ENCODE measurements at places on chromosomes 11 and 22.

- no peak for DNase-seq
Measured at GRCh38 chr11:80503990-80504389, 1063.2 kb upstream of the TENM4 start.

DNA sequence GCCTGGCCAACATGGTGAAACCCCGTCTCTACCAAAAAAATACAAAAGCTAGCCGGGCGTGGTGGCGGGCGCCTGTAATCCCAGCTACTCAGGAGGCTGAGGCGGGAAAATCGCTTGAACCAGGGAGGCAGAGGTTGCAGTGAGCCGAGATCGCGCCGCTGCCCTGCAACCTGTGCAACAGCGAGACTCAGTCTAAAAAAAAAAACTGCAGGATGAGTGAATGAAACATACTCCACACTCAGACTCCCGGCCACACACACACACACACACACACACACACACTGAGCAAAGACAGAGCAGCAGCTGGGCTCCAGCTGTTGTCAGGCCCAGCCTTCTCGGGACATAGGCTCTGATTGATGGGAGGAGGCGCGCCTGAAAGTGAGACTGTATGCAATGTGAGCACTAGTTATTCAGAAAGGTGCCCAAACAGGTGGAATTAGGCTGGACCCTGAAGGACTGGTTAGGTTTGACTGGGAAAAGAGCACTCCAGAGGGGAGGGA lies 1.5 kb upstream of the PLEKHA7 start:
- no peak for DNase-seq

GRCh38 chr11:72229336-72229924 lies 4.9 kb downstream of the INPPL1 start:
- no peak for DNase-seq

DNA sequence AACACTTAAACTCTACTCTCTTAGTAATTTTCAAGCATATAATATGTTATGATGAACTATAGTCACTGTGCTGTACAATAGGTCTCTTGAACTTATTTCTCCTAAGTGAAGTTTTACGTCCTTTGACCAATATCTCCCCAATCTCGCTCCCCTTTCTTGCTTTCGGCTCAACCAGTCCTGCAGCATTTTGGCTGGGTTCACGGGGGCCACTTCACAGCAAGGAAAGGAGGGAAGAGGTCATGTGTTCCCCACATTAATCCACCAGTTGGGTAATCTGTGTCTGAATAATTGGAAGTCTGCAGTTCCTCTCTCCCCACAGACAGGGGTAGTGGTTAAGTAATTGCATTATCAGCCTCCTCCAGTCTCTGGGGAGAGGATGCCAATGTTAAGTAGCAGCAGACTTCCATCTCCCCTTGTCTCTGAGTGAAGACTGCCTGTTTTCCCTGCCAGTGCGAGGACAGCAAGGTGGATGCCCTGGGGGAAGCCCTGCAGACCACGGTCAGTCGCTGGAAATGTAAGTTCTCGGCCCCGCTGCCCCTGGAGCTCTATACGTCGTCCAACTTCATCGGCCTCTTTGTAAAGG lies 59.2 kb upstream of the CRTAM start:
- DNase-seq = no peak

DNA sequence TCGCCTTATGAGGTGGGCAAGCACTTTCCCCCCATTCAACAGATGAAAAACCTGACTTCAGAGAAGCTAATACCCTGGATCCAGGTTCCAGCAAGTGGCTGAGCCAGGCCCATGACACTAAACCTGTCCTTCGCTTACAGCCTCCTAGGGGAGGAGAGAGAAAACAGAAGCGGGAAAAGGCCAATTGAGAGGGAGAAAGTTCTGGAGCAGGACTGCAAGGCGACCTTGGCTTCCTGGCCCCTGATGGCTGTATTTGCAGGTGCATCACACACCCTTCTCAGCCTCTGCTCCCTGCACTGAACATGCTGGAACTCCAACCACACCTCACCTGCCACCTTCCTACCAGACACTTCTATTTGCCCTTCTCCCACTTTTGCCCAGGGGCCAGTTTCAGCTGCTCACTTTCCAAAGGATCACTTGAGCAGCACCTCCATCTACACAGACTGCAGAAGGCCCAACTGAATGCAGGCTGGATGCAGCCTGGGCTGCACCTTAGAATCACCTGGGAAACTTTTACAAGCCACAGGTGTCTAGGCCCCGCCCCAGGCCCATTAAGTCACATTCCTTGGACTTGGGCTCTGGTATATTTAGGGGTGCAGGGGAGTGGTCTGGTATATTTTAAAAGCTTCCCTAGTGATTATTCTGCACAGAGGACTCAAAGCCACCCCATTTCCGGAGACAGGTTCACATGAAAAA lies 14.3 kb upstream of the ADA2 start:
- no peak for DNase-seq

DNA sequence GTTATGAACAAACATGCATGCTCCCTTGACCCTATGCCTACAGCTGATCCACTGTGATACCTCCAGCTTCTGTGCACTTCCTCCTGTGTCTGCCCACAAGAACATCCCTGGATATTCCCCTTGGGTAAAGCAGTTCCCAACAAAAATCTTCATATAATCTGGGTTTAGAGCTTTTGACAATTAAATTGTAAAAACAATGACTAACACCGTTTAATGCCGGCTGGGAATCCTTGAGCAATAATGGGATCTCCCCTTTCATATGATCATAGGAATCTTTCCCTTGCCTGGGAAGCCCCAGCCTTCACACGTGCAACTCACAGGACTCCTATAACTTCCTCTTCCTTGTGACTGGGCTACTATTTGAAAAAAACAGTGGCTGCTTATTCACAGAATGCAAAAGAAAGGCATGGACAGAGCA lies 6.3 kb upstream of the ZC3H12C start:
- DNase-seq = no peak

GRCh38 chr11:2796508-2797113 lies 89.0 kb downstream of the CDKN1C start:
- DNase-seq = no peak

DNA sequence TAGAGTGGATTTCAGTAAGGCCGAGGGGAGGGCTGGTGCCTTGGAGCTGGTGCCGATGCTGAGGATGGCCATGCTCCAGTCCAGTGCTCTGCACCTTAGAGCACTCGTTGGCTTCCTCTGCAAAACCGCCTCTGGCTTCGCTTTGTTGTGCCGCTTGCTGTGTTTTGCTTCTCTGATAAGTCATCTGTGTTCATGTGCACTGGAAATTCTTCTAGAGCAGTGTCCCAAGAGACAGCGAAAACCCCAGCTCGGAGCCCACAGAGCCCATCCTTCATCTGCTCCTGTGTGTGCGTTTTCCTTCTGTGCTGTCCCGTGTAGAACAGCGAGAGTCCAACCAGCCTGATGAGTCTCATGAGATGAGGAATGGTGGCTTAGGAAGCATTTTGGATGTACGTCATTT lies 12.1 kb downstream of the FAM118A start:
- DNase-seq = no peak

GRCh38 chr22:42949159-42949558 lies 65.8 kb downstream of the PACSIN2 start:
- no peak for DNase-seq

- DNase-seq = no peak
Measured at GRCh38 chr22:39925909-39926679, 25.2 kb downstream of the GRAP2 start.

DNA sequence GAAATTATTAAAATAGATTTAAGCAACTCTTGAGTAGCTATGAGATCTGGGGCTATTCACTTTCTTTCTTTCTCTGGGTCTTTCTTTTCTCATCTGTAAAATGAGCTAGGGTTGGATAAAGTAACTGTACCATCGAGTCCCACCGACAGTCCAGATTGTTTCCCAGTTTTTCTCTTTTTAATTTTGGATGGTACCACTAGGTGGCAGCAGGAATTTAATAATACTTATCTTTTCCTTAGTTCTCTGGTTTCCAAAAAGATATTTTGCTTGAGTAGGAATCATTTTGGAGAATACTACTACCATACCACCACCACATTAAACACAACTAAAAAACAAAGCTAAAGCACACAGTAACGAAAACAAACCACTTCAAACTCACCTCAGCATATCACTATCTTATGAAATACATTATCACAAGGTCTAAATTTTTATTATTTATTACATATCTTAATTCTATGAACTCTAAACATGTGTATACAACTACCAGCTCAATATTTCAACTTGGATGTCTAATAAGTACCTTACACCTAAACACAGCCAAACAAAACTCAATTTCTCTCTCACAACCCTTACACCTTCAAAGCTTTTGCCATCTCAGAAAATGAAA lies 584.0 kb downstream of the KCNA4 start:
- DNase-seq = no peak

DNA sequence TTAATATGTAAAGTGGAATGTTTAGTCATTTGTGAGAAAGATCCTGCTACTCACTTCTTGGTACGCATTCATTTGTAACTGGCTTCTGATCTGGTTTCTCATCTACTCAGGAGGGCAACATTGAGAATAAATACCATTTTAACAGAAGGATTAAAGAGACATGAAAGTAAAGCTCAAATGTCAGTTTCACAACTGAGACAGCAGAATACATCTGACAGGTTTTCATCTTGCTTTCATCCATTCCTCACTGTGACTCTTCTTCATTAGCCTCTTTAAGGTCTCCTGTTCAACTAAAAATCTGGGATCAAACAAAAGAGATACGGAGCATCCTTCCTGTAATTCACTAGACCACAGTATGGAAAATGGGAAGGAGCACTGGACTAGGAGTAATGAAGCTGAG lies 31.4 kb upstream of the CCDC89 start:
- no peak for DNase-seq

GRCh38 chr22:17106161-17106784 lies 14.9 kb downstream of the TMEM121B start:
- DNase-seq = no peak

DNA sequence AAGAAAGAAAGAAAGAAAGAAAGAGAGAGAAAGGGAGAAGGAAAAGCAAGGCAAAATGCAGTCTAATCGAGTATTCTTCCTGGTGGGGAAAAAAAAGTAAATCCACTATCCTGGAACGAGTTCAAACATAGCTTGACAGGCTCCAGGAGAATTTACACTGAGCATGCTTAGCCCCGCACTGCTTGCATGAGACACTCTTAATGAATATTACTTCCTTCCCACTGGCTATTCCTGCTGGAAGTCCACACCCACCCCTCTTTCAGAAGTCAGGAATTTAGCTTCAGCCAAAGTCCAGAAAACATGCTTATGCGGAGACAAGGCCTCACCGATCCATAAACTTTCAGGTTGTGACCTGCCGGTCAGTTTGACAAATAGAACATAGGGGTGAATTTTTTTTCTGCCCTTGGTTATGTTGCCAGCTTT lies 251.8 kb upstream of the BLID start:
- no peak for DNase-seq

DNA sequence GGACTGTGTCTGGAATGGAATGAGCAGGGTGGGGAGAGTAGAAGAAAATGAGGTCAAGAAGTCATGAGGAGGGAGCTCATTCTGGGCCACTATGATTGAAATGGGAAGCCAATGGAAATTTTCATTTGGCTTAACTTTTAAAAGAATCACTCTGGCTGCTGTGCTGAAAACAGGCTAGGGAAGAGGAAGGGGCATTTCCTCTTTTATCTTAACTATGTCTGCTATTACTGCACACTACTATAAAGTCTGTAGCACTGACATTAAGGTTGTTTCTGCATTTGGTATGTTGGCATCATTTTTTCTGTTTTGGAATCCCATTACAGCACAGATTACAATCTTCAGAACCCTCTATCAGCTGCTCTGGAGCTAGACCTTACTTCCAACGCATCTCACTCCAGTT lies 8.2 kb downstream of the PATL1 start:
- DNase-seq = no peak

- DNase-seq = no peak
Measured at GRCh38 chr11:85572056-85572455, 55.1 kb downstream of the DLG2 start.

- no peak for DNase-seq
Measured at GRCh38 chr11:75768909-75769771, 562 bp downstream of the DGAT2 start.

DNA sequence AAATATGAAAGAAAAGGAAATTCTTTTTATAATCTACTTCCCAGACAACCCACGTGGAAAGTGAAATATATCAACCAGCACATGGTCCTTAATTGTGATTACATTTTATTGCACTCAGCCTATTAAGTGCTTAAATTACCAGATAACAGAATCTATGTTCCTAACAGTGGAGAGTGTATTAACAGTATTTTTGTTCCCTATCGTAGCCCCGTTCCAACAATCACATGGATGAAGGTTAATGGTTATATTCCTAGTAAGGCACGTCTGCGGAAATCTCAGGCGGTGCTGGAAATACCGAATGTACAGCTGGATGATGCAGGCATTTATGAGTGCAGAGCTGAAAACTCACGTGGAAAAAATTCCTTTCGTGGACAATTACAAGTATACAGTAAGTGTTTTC lies 626.1 kb upstream of the ARHGAP42 start:
- DNase-seq = no peak

DNA sequence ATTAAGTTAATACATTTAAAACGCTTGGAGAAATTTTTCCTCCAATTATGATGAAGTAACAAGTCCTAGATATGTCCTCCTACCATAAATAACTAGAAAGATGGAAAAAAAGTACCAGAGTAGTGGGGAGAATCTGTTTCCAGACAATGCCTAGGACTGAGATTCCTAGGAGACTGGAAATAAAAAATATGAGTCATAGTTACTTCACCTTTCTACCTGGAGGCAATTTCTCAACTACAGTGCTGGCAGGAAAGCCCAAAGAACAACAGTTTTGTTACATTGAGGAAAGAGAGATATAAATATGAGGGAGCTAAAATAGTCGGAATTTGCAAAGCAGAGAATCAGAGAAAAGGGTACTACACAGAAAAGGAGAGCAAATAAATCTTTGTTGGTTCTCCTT lies 202.1 kb upstream of the ARHGAP42 start:
- DNase-seq = no peak

DNA sequence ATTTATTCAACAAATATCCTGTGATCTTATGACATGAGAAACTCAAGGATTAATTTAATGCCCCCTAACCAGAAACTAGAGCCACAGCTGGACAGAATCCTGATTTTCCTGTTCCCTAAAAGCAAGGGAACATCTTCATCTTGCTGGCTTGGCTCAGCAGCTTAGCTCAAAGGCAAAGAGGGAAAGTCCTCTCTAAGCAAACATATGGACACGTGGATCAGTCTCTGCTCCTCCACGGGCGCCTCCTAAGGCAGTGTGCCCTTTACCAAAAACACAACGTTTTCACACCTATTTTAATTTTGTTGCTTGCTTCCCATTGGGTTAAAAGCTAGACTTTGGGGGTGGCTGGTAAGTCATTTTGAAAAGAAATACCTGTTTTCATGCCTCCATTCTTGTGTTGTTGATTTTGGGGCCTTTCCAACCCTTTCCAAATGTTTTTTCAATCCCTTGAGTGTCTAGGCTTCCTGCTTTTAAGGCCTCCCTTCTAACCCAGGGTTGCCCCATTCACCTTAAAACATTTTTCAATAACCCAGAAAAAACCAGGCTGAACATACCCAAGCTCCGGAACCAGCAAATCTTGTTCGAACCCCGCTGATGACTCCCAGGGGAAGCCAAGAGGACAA lies 15.5 kb downstream of the SLC1A2 start:
- no peak for DNase-seq

GRCh38 chr11:70888061-70888460 lies 364.3 kb downstream of the SHANK2 start:
- DNase-seq = no peak

- DNase-seq = peak; percentile 26
Measured at GRCh38 chr22:18024276-18024939, at the start of gene MICAL3. Gene MICAL3 (minus strand): TSS chr22:18024561. CDS start chr22:17906812, 117,749 bp downstream.

- DNase-seq = no peak
Measured at GRCh38 chr11:22304337-22304961, 33.7 kb upstream of the SLC17A6 start.
